ENCODE measurements at places on chromosomes 4 and X. TPM values are rescaled to one million over a fixed set of nuclear protein-coding genes. Genes with fewer than 3 reads are reported as not detected.

GRCh38 chrX:129717892-129718291 lies 20.9 kb upstream of the XPNPEP2 start:
- DNase-seq = no peak
- H3K4me1 ChIP-seq = peaks cover 11% of the 10 kb centered on the region
- no peak overlapping the region for H3K4me3 ChIP-seq
- H3K36me3 ChIP-seq = no peaks in the 10 kb centered on the region
- no peak overlapping the region for H3K27ac ChIP-seq

- H3K4me1 ChIP-seq = no peaks in the 10 kb centered on the region
- H3K36me3 ChIP-seq = no peaks in the 10 kb centered on the region
- H3K27me3 ChIP-seq = no peaks in the 10 kb centered on the region
- DNase-seq = no peak
- H3K27ac ChIP-seq = no peak overlapping the region
Measured at GRCh38 chr4:70192895-70193294, 2.6 kb upstream of the ODAM start.

The PABPC1L2A gene
- polyA plus RNA-seq = not detected

GRCh38 chrX:2889045-2889605 lies 40.0 kb downstream of the ARSD start:
- H3K36me3 ChIP-seq = no peaks in the 10 kb centered on the region
- H3K4me3 ChIP-seq = no peak overlapping the region
- H3K27me3 ChIP-seq = no peaks in the 10 kb centered on the region
- no peak overlapping the region for H3K27ac ChIP-seq

DNA sequence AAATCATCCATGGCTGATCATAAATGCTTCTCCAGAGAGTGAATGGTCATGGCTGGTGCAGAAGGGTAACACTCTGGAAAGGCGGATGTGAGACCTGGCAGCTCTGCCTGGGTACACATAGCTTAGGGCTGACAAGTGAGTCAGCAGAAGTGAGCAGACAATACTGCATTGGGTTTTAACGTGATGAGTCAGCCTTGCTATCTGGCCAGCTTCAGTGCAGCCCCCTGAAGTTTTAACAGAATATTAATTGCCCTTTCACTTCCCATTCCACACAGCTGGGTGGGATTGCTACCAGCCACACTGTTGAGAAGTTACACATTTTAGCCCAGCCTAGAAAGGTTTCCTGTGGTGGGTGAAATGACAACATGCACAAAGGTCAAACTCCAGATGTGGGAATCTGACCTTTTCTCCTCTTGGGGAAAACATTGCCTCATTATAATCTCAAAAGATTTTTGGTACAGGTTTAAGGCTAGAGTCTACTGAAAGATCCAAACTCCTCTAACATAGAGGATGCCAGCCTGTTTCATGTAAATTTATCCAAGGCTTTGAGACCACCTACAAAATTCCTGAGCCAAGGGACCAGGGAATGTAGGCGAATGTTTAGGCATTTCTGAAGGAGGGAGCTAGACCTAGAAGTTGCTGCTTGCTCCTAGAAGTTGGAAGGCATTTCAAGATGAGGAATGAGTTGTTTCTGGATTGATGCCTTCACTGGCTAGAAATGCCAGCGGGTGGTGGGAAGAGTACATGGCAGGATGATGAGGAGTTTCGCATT lies 230.3 kb upstream of the PGRMC2 start:
- H3K4me1 ChIP-seq = no peaks in the 10 kb centered on the region
- H3K27ac ChIP-seq = no peak overlapping the region
- no peaks in the 10 kb centered on the region for H3K27me3 ChIP-seq
- no peaks in the 10 kb centered on the region for H3K36me3 ChIP-seq
- H3K4me3 ChIP-seq = no peak overlapping the region
- DNase-seq = no peak

The GPR173 gene
- not detected for polyA plus RNA-seq

GRCh38 chrX:57270980-57271379 lies 15.5 kb upstream of the FAAH2 start:
- H3K4me1 ChIP-seq = no peaks in the 10 kb centered on the region
- no peak overlapping the region for H3K27ac ChIP-seq
- DNase-seq = no peak
- H3K4me3 ChIP-seq = no peak overlapping the region
- H3K27me3 ChIP-seq = no peaks in the 10 kb centered on the region
- no peaks in the 10 kb centered on the region for H3K36me3 ChIP-seq

- no peak overlapping the region for H3K27ac ChIP-seq
- DNase-seq = no peak
- no peaks in the 10 kb centered on the region for H3K27me3 ChIP-seq
- no peaks in the 10 kb centered on the region for H3K36me3 ChIP-seq
Measured at GRCh38 chr4:109676886-109677285, 26.4 kb downstream of the CASP6 start.

- H3K27ac ChIP-seq = no peak overlapping the region
- no peak for DNase-seq
- no peaks in the 10 kb centered on the region for H3K4me1 ChIP-seq
- H3K4me3 ChIP-seq = no peak overlapping the region
- no peaks in the 10 kb centered on the region for H3K36me3 ChIP-seq
Measured at GRCh38 chr4:21001490-21001889, 301.2 kb downstream of the PACRGL start.

GRCh38 chrX:24410514-24411189 lies 50.2 kb downstream of the SUPT20HL1 start:
- no peak overlapping the region for H3K4me3 ChIP-seq
- no peaks in the 10 kb centered on the region for H3K36me3 ChIP-seq
- H3K4me1 ChIP-seq = no peaks in the 10 kb centered on the region
- no peak for DNase-seq
- H3K27ac ChIP-seq = no peak overlapping the region
- H3K27me3 ChIP-seq = no peaks in the 10 kb centered on the region

The MAGEA11 gene
- polyA plus RNA-seq = not detected

- H3K36me3 ChIP-seq = no peaks in the 10 kb centered on the region
- no peak overlapping the region for H3K4me3 ChIP-seq
- no peaks in the 10 kb centered on the region for H3K27me3 ChIP-seq
- no peaks in the 10 kb centered on the region for H3K4me1 ChIP-seq
Measured at GRCh38 chr4:82679531-82679930, 117.7 kb upstream of the TMEM150C start.

GRCh38 chr4:96227515-96227914 lies 387.6 kb downstream of the PDHA2 start:
- no peak overlapping the region for H3K4me3 ChIP-seq

The HSFX2 gene
- not detected for polyA plus RNA-seq

- H3K27me3 ChIP-seq = no peaks in the 10 kb centered on the region
- no peaks in the 10 kb centered on the region for H3K4me1 ChIP-seq
- no peak overlapping the region for H3K27ac ChIP-seq
- no peaks in the 10 kb centered on the region for H3K36me3 ChIP-seq
Measured at GRCh38 chr4:126807132-126807531, 825.6 kb upstream of the INTU start.

GRCh38 chr4:151797131-151797530 lies 36.3 kb upstream of the GATB start:
- no peaks in the 10 kb centered on the region for H3K27me3 ChIP-seq
- no peaks in the 10 kb centered on the region for H3K4me1 ChIP-seq
- no peak for DNase-seq
- no peak overlapping the region for H3K27ac ChIP-seq
- H3K36me3 ChIP-seq = no peaks in the 10 kb centered on the region

GRCh38 chr4:170047771-170048354 lies 21.7 kb upstream of the MFAP3L start:
- H3K4me1 ChIP-seq = no peaks in the 10 kb centered on the region
- peak; percentile 61 for DNase-seq
- no peak overlapping the region for H3K27ac ChIP-seq
- H3K4me3 ChIP-seq = no peak overlapping the region

DNA sequence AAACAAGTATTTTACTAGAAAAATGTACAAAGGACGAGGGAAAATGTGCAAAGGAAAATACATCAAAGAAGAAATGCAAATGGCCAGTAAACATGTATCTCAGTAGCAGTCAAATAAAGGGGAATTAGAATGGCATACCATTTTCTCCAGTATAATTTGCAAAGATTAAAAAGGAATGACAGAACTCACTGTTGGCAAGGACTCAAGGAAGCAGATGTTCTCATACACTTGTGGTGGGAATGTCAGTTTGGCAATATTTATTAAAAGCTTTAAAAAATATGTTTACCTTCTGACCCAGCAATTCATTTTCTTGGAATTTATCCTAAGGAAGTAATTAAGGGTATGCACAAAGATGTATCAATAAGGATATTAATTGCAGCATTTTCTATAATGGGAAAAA lies 7.6 kb downstream of the CLCN5 start:
- no peak overlapping the region for H3K4me3 ChIP-seq
- no peak overlapping the region for H3K27ac ChIP-seq
- no peaks in the 10 kb centered on the region for H3K27me3 ChIP-seq
- H3K36me3 ChIP-seq = no peaks in the 10 kb centered on the region
- no peaks in the 10 kb centered on the region for H3K4me1 ChIP-seq
- DNase-seq = no peak

DNA sequence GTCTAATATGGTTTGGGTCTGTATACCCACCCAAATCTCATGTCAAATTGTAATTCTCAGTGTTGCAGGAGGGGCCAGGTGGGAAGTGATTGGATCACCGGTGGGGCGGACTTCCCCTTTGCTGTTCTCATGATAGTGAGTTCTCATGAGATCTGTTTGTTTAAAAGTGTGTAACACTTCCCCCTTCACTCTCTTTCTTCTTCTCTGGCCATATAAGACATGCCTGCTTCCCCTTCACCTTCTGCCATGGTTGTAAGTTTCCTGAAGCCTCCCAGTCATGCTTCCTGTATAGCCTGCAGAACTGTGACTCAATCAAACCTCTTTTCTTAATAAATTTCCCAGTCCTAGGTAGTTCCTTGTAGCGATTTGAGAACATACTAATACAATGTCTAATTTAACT lies 19.7 kb upstream of the SCRG1 start:
- H3K36me3 ChIP-seq = no peaks in the 10 kb centered on the region
- H3K27ac ChIP-seq = no peak overlapping the region
- H3K4me1 ChIP-seq = peaks cover 4% of the 10 kb centered on the region
- DNase-seq = no peak

The DNAAF6 gene
- polyA plus RNA-seq = not detected

The FAM9C gene
- polyA plus RNA-seq = 0.34 TPM

- H3K4me3 ChIP-seq = no peak overlapping the region
- H3K4me1 ChIP-seq = no peaks in the 10 kb centered on the region
- no peaks in the 10 kb centered on the region for H3K27me3 ChIP-seq
- H3K27ac ChIP-seq = no peak overlapping the region
- no peak for DNase-seq
Measured at GRCh38 chrX:47796433-47796906, 40.2 kb upstream of the ZNF81 start.

The TSPYL2 gene
- 24.4 TPM for polyA plus RNA-seq

- no peaks in the 10 kb centered on the region for H3K4me1 ChIP-seq
- no peak overlapping the region for H3K4me3 ChIP-seq
- H3K27me3 ChIP-seq = no peaks in the 10 kb centered on the region
- no peak overlapping the region for H3K27ac ChIP-seq
- no peaks in the 10 kb centered on the region for H3K36me3 ChIP-seq
Measured at GRCh38 chrX:133053861-133054598, 42.9 kb downstream of the USP26 start.

DNA sequence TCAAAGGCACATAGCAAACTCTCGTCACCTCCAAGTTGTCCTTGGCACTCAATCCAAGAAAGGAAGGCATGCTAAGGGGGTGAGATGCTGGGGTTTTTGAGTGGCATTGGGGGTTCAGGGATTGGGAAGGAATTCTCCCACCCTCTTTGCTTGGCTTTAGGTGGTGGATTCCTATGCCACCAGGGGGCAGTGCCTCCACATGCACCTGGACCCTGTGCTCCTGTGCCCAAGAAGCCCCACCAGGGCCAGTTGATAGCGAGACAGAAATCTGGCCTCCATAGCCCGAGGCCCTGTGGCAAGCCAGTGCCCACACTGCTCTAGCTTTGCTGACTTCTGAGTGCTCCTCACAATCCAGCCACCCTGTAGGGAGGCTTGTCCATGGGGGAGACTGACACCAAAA lies 2.0 kb upstream of the FATE1 start:
- DNase-seq = no peak
- H3K36me3 ChIP-seq = no peaks in the 10 kb centered on the region
- no peaks in the 10 kb centered on the region for H3K4me1 ChIP-seq
- no peak overlapping the region for H3K27ac ChIP-seq
- H3K4me3 ChIP-seq = no peak overlapping the region

The NUP62CL gene
- polyA plus RNA-seq = 1.2 TPM

- no peak overlapping the region for H3K4me3 ChIP-seq
- peaks cover 5% of the 10 kb centered on the region for H3K4me1 ChIP-seq
- no peak for DNase-seq
- no peaks in the 10 kb centered on the region for H3K36me3 ChIP-seq
- H3K27me3 ChIP-seq = peaks cover 4% of the 10 kb centered on the region
Measured at GRCh38 chr4:140755774-140756318, 339 bp downstream of the TBC1D9 start.

DNA sequence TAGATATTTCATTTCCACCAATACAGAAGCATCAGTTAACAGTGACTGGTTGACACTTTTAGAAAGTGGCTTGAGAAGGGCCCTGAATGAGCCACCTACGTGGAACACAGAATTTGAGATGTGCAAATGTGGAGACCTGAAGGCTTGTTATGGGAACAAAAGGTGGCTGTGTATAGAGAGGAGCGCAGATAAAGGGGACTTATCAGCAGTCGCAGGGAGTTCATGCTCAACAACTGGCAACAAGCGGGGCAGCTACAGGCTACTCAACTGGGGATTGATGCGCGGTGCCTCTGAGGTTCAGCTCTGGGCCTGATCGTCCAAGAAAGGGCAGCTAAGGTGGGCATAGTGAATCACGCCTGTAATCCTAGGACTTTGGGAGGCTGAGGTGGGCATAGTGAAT lies 3.4 kb upstream of the FAM3A start:
- H3K4me3 ChIP-seq = no peak overlapping the region
- DNase-seq = no peak
- H3K27me3 ChIP-seq = no peaks in the 10 kb centered on the region
- H3K36me3 ChIP-seq = no peaks in the 10 kb centered on the region
- no peak overlapping the region for H3K27ac ChIP-seq

- no peak for DNase-seq
- no peak overlapping the region for H3K27ac ChIP-seq
- no peaks in the 10 kb centered on the region for H3K4me1 ChIP-seq
- no peaks in the 10 kb centered on the region for H3K36me3 ChIP-seq
Measured at GRCh38 chrX:75625232-75625631, 102.4 kb upstream of the ZDHHC15 start.

GRCh38 chrX:46805270-46805669 lies 31.6 kb upstream of the RP2 start:
- no peaks in the 10 kb centered on the region for H3K27me3 ChIP-seq
- DNase-seq = no peak
- no peak overlapping the region for H3K4me3 ChIP-seq
- no peak overlapping the region for H3K27ac ChIP-seq
- H3K4me1 ChIP-seq = no peaks in the 10 kb centered on the region

GRCh38 chr4:173346074-173346473 lies 11.9 kb upstream of the HMGB2 start:
- H3K27me3 ChIP-seq = no peaks in the 10 kb centered on the region
- H3K4me3 ChIP-seq = no peak overlapping the region
- no peaks in the 10 kb centered on the region for H3K36me3 ChIP-seq
- no peaks in the 10 kb centered on the region for H3K4me1 ChIP-seq
- DNase-seq = no peak

All from CD4-positive, alpha-beta memory T cell (primary cell).